ENCODE measurements at places on chromosomes 5 and 9. TPM values are rescaled to one million over a fixed set of nuclear protein-coding genes. Genes with fewer than 3 reads are reported as not detected.

DNA sequence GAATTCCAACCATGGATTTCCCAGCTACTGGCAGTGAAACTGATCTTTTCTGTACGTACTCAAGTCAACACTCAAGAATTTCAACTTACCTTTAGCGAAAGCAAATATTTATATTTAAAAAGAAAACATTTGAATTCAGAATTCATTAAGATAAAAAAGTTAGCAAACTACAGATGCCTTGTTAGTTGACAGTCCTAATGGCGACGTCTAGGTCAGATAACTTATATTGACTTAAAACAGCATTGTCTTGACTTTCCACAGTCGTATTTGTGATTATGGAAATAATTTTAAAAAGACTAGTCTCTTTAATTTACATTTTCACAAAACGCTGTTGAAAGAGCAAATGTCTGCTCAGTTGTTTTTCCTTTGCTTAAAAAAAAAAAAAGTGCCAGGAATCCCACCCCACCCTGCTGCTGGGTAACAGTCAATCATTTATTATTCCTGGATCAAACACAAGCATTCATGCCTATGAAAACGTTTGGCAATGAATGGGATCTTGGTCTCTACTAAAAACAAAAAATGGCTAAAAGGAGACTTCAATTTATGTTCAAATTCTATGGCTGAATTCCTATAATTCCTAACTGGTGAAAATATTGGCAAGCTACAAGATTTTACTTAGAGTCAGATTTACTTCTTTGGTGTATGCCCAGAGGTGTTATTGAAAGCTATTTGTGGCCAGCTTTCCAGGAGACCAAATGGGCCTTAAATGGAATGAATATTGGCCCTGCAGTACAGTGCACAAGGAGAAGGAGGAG lies 22.0 kb downstream of the OR2S2 start:
- DNase-seq: no peak

DNA sequence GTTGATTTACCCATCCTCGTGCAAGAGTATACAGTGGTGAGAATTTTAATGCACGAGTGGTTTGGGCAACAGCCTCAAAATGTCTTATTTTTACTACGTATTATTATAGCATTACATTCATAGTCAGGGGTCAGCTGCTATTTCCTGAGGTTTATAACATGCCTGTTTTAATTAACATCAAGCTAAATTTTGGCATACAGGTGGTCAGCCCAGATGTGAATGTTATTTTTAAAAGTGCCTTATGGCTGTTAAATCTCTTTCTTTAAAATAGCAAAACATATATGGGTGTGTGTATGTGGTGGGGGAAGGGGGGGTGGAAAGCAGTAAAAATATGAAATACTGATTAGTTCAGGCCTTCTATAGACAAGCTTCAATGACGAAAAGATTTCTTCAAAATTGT lies 424.5 kb upstream of the CLINT1 start:
- no peak for DNase-seq

GRCh38 chr5:40346901-40347300 lies 332.8 kb upstream of the PTGER4 start:
- DNase-seq: no peak

- DNase-seq: no peak
These were observed 157.2 kb upstream of the PHYKPL start for GRCh38 chr5:178389796-178390195.

DNA sequence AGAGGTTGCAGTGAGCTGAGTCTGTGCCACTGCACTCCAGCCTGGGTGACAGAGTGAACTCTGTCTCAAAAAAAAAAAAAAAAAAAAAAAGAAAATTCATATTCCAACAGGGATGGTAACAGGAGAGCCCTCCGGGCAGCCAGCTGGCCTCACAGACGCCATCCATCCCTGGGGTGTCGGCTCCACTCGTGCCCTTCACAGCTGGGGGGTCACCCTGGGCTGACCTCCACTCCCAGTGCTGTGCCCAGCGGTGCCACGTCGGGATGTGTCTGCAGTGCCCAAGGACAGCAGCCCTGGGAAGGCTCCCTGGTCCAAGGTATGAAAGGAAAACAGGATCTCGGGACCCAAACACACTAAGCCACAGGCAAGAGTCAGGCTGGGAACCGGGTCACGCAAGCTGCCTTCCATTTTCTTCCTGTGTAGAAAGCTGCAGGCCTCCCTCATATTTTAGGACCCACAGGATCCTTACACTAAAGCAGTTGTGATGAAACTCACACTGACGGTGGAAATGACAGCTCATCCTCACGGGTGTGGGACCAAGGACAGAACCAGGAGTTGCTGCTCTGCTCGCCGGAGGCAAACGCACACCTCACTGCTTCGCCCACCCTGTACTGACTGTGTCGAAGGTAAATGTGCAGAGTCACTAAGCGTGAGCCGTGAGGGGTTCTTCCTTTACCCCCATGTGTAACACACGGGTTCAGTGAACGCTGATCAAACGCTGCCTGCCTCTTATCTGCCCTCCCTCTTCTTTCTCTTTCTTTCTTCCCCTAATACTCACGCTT lies 5.3 kb downstream of the SLC12A7 start:
- DNase-seq: no peak

GRCh38 chr9:93038918-93039317 lies 19.6 kb upstream of the SUSD3 start:
- DNase-seq: no peak

GRCh38 chr5:178467568-178468195 lies 122.5 kb downstream of the COL23A1 start:
- DNase-seq: no peak

DNA sequence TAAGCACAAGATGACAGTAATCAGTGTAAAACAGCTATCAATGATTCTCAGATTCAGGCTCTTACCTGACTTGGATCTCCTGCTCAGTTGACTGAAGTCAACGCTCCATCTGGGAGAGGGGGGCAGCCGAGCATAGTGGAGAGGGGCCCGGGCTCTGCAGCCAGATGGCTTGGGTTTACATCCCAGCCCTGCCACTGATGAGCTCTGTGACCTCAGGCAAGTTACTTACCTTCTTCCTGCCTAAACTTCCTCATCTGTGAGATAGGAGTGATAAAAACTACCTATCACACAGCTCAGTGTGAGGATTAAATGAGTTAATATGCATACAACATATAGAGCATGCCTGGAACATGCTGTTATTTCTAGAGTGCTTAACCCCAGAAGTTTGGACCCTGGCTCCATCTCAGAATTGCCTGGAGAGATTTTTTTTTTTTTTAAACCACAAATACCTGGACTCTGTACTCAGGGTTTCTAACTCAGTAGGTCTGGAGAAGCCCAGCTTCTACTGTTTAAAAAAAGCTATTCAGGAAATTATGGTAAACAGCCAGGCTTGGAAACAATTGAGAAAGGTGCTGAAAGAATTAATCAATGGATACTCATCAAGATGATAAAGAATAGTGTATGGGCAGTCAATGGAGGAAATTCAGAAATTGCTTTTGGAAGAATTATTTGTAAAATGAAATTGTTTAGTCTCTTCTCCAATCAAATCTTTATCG lies 72.2 kb downstream of the ANKRD55 start:
- DNase-seq: no peak

DNA sequence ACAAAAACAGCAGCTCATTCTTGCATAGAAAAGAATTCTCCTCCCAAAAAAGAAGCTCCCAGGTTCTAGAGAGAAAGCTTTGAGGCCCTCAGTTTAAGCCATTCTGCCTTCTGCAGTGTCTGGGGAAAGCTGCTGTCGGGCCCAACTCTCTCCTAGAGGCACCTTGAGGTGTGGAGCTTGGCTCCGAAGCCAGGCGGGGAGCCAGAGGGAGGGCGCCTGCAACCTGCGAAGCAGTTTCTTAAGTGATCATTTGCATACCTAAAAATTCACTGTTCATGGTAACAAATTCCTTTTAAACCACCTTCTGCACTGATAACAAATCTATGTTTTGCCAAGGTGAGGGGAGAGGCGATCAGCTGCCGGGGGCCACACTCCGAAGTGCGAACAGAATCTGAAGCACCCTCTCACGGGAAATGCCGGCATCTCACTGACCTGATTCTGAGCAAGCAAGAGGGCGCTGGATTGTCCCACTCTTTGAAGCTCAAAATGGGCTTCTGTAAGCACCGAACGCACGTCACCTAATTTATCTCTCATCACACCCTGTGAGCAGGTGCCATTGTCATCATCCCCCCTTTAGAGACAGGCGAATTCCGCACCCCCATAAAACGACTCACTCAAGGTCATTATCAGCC lies 86.1 kb downstream of the GTF3C4 start:
- DNase-seq: no peak

DNA sequence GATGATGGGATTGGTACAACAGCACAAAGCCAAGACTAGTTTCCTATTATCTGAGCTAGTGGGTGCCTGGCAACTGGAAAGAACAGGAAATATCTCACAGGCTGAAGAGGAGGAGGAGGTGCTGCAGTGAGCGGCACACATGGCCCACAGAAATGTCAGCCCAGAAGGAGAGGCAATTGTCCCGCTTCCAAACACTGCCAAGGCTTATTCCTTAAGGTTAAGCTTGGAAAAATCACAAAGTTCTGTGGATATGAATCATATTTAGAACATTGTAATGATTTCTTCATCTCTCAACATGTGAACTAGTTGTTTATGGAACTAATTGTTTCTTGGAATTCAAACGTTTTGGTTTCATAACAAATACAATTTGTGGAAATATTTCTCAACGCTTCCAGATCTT lies 1019.5 kb upstream of the SEMA6A start:
- no peak for DNase-seq

DNA sequence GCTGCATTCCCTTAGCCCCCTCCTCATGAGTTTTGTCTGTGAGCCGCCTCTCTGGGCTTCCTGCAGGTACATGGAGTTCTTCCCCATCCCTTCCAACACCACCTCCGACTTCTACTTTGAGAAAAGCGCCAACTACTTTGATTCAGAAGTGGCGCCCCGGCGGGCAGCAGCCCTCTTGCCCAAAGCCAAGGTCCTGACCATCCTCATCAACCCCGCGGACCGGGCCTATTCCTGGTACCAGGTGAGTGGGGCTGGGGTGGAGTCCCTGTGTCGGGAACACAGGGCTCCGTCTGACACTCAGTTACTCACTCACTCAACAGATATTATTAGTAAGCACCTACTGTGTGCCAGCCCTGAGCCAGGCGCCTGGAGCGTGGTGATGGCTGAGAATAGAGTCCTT lies 37.3 kb downstream of the NDST1 start:
- DNase-seq: no peak

DNA sequence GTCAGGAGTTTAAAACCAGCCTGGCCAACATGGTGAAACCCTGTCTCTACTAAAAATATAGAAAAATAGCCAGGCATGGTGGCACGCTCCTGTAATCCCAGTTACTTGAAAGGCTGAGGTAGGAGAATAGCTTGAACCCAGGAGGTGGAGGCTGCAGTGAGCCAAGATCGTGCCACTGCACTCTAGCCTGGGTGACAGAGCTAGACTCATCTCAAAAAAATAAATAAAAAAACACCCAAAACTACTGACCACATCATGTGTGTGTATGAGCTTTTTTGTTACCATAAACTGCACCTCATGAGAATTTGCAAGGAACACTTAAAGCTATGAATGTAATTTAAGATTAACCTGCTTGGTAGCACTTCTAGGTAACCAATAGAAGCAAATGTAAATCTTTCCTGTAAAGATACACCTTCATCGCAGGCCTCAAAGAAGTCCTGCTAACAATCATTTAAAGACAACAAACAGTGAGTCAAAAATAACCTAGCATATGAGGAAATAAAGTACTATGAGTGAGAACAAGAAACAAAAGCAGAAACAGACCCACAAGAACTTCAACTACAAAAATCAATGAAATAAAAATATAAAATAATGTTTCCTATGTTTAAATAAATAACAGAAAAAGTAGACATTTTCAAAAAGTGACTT lies 13.0 kb downstream of the SLC38A9 start:
- no peak for DNase-seq

The NAIF1 gene
- 11.9 TPM for total RNA-seq

The EQTN gene
- total RNA-seq: not detected

The RGS14 gene
- 12.3 TPM for total RNA-seq

The SKIC3 gene
- 87.3 TPM for total RNA-seq

The IRX4 gene
- not detected for total RNA-seq

The ASTN2 gene
- total RNA-seq: 10.8 TPM

The SNCAIP gene
- total RNA-seq: not detected

The ENHO gene
- total RNA-seq: 0.92 TPM

The IFNA21 gene
- not detected for total RNA-seq

The NLN gene
- 31.4 TPM for total RNA-seq

The SLC6A7 gene
- total RNA-seq: not detected
